CD4-positive, alpha-beta T cell (primary cell): ENCODE measurements at places on chromosomes 2 and 18. TPM values are rescaled to one million over a fixed set of nuclear protein-coding genes. Genes with fewer than 3 reads are reported as not detected.

Gene MC4R
- total RNA-seq: not detected

Gene SERPINB4
- not detected for total RNA-seq

Gene SLC30A3
- total RNA-seq: not detected

Gene TXNL1
- 41.6 TPM for total RNA-seq

Gene IL1A
- total RNA-seq: not detected

Gene RGPD4
- total RNA-seq: 0.53 TPM

GRCh38 chr2:151654085-151654484 is 80.2 kb downstream of the NEB start:
- no peak overlapping the region for H3K4me3 ChIP-seq
- no peaks in the 10 kb centered on the region for H3K36me3 ChIP-seq
- no peaks in the 10 kb centered on the region for H3K4me1 ChIP-seq
- no peak for DNase-seq
- no peak overlapping the region for H3K27ac ChIP-seq

GRCh38 chr2:74985978-74986609 is 27.7 kb downstream of the POLE4 start:
- H3K4me3 ChIP-seq: no peak overlapping the region
- H3K27me3 ChIP-seq: no peaks in the 10 kb centered on the region
- no peaks in the 10 kb centered on the region for H3K36me3 ChIP-seq
- no peaks in the 10 kb centered on the region for H3K4me1 ChIP-seq
- DNase-seq: no peak
- no peak overlapping the region for H3K27ac ChIP-seq

DNA sequence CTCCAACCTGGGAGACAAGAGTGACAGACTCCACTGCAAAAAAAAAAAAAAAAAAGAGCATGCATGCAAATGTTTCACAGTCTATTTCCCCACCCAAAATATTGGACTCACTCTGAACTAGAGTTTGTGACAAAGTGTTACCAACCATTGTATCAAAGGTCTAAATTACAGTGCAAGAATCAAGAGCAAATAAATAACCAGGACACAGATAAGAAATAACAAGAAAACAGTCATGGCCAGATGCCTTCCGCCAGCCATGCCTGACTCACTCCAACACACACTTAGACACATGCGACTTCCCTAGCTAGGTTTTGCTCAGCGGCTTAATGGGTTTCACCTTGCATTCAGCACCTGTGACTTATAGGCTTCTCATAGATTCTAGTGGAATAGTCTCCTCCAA is 62.8 kb downstream of the CYB5A start:
- no peak overlapping the region for H3K4me3 ChIP-seq
- H3K4me1 ChIP-seq: no peaks in the 10 kb centered on the region
- H3K36me3 ChIP-seq: no peaks in the 10 kb centered on the region
- H3K27me3 ChIP-seq: no peaks in the 10 kb centered on the region
- no peak for DNase-seq
- H3K27ac ChIP-seq: no peak overlapping the region

- no peaks in the 10 kb centered on the region for H3K27me3 ChIP-seq
- no peaks in the 10 kb centered on the region for H3K4me1 ChIP-seq
- H3K36me3 ChIP-seq: no peaks in the 10 kb centered on the region
- no peak overlapping the region for H3K27ac ChIP-seq
- DNase-seq: no peak
- H3K4me3 ChIP-seq: no peak overlapping the region
Observed at GRCh38 chr2:21251216-21251980, 127.6 kb downstream of the TDRD15 start.

DNA sequence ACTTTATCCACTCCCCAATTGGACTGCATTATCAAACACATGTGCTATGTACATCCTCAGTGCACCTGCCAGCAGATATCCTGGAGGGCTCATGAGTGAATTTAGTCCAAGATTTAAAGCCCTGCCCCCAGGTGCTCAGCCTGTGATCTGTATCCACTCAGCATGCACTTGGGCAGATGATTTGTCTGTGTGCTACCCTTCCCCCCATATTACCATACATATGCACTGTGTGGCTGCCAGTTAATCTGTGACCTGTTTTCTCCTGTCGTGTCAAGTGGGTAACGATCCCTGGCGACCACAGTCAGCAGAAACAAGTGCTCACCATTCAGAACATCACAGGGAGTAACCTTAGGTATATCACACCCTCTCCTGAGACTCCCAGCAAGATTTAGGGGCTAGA is 10.2 kb downstream of the NAGK start:
- DNase-seq: no peak
- H3K4me3 ChIP-seq: no peak overlapping the region
- peaks cover 16% of the 10 kb centered on the region for H3K4me1 ChIP-seq
- H3K27me3 ChIP-seq: no peaks in the 10 kb centered on the region
- peaks cover 53% of the 10 kb centered on the region for H3K36me3 ChIP-seq

- no peak overlapping the region for H3K4me3 ChIP-seq
- no peak overlapping the region for H3K27ac ChIP-seq
- no peak for DNase-seq
- no peaks in the 10 kb centered on the region for H3K27me3 ChIP-seq
Observed at GRCh38 chr18:46040033-46040746, 31.9 kb downstream of the PSTPIP2 start.

DNA sequence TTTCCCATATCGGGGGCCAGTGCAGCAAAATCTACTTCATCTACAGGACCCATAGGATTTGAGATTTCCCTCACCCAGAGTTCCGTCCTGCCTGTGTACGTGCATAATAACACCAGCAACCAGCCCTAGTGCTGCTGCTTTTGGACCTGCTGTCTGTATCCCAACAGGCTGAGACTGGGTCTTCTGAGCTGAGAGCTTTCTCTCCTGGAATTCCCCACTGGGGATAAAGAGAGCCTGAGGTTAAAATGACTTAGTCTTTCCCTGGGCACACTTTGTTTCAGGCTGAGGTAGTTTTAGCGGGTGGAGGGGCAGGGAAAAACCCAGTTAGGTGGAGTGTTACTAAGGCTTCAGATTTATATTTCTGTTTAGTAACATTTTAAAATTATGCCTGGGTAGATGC is 62.5 kb downstream of the SERTAD2 start:
- no peak overlapping the region for H3K4me3 ChIP-seq
- peaks cover 55% of the 10 kb centered on the region for H3K36me3 ChIP-seq
- no peak for DNase-seq
- no peak overlapping the region for H3K27ac ChIP-seq

DNA sequence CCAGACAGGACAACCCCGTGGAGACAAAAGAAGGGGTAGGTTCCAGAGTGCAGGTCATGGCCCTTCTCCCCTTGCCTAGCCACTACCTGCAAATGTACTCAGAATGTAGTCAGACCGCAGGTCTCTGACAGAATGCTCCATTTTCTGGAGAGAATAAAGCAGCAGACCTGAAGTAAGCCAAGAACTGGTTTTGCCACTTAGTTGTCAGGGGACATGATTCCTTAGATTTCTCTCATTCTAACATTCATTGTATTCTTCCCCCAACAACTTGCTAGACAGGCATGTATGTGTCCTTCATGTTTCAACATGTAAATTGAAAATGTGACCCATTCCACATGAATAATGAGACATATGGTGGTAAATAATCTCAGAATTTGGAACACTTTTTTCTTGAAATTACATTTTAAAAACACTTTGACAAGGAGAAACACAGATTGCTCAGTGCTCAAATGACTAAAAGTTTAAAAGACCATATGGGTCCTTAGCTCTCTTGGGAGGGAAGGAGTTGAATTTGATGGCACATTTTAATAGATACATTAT is 142.4 kb downstream of the CCBE1 start:
- H3K36me3 ChIP-seq: no peaks in the 10 kb centered on the region
- H3K4me1 ChIP-seq: no peaks in the 10 kb centered on the region
- no peaks in the 10 kb centered on the region for H3K27me3 ChIP-seq

DNA sequence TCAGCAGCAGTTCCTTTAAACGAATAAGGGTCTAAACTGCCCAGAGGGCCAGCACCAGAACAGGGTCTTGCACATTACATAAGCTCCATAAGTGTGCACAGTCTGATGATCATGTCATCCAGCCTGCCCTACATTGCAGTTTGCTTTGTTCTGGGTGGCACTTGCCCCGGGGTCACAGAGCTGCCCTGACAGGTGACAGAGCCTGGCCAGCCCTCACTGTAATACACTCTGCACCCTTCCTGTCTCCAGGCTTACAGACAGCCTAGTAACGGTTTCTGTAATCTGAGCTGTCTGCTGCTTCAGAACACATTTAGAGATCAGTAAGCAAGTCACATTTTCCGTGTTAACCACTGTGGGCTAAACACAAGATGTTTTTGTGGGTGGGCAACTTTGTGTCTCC is 213.3 kb downstream of the FAM210A start:
- H3K27me3 ChIP-seq: no peaks in the 10 kb centered on the region
- peaks cover 26% of the 10 kb centered on the region for H3K36me3 ChIP-seq
- no peak overlapping the region for H3K4me3 ChIP-seq

- no peak overlapping the region for H3K4me3 ChIP-seq
- peaks cover 51% of the 10 kb centered on the region for H3K36me3 ChIP-seq
- no peaks in the 10 kb centered on the region for H3K4me1 ChIP-seq
- H3K27me3 ChIP-seq: no peaks in the 10 kb centered on the region
- H3K27ac ChIP-seq: no peak overlapping the region
- no peak for DNase-seq
Observed at GRCh38 chr18:12336171-12336613, 28.2 kb downstream of the TUBB6 start.
